Ovary (tissue), 10 donors: ENCODE measurements at places on chromosomes 5 and 9.

DNA sequence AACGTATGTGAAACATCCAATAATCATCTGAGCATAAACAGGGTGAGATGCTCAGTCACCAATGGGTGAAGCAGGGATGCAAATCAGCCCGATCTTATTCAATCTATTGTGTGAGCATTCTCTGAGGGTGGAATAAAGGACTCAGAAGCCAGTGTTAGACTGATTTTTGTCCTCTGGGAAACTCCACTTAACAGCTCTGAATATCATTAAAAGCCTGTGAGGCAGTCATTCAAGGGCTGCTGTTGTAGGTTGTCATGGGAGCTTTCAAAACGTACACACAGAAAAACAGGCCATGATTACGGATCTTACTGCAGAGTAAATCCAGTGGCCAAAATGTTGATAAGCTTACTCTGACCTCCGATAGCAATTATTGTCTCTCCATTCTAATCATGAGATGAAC is 266.5 kb upstream of the EFNA5 start:
- DNase-seq = no peak
- H3K4me1 ChIP-seq = no peaks in the 10 kb centered on the region
- no peaks in the 10 kb centered on the region for H3K36me3 ChIP-seq

- H3K27ac ChIP-seq = no peak overlapping the region
- no peak for DNase-seq
- no peaks in the 10 kb centered on the region for H3K36me3 ChIP-seq
- peaks cover 9% of the 10 kb centered on the region for H3K4me1 ChIP-seq
These were observed 472.9 kb downstream of the ARHGEF28 start for GRCh38 chr5:74098941-74099340.

GRCh38 chr5:5318426-5319190 is 103.9 kb upstream of the ICE1 start:
- H3K4me3 ChIP-seq = no peak overlapping the region
- DNase-seq = no peak
- H3K27ac ChIP-seq = no peak overlapping the region
- no peaks in the 10 kb centered on the region for H3K4me1 ChIP-seq
- no peaks in the 10 kb centered on the region for H3K27me3 ChIP-seq

DNA sequence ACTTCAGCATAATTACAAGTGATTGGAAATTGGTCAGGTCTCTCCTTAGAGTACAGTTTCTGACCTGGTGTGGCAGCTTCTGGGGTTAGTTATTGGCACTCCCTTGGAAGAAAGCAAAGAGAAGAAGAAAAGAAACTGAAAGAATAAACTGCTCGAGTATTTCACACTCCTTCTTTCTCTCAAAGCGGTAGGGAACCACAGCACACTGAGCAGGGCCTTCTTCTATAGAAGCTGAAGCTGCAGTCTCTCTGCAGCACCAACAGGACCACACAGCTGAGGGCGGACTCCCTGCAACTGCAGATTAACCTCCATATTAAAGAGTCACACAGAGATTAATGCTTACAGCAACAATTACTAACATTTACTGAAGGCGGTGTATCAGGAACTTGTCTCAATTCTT is 152.0 kb downstream of the TRPM6 start:
- DNase-seq = no peak
- no peaks in the 10 kb centered on the region for H3K27me3 ChIP-seq
- H3K27ac ChIP-seq = no peak overlapping the region
- H3K4me3 ChIP-seq = no peak overlapping the region

GRCh38 chr5:52727020-52727419 is 60.7 kb upstream of the ITGA1 start:
- no peak for DNase-seq
- peaks cover 5% of the 10 kb centered on the region for H3K4me1 ChIP-seq
- H3K36me3 ChIP-seq = no peaks in the 10 kb centered on the region
- no peak overlapping the region for H3K27ac ChIP-seq
- H3K4me3 ChIP-seq = no peak overlapping the region

- H3K4me1 ChIP-seq = no peaks in the 10 kb centered on the region
- H3K27me3 ChIP-seq = no peaks in the 10 kb centered on the region
- DNase-seq = no peak
- H3K4me3 ChIP-seq = no peak overlapping the region
- no peak overlapping the region for H3K27ac ChIP-seq
These were observed 23.4 kb downstream of the DMRTA1 start for GRCh38 chr9:22469928-22470544.

GRCh38 chr9:12933957-12934356 is 159.1 kb downstream of the LURAP1L start:
- no peaks in the 10 kb centered on the region for H3K36me3 ChIP-seq
- no peaks in the 10 kb centered on the region for H3K4me1 ChIP-seq
- H3K27me3 ChIP-seq = no peaks in the 10 kb centered on the region
- no peak overlapping the region for H3K4me3 ChIP-seq
- DNase-seq = no peak

GRCh38 chr9:124297551-124297901 is 39.8 kb downstream of the NEK6 start:
- H3K4me1 ChIP-seq = peaks cover 18% of the 10 kb centered on the region
- no peaks in the 10 kb centered on the region for H3K27me3 ChIP-seq
- H3K4me3 ChIP-seq = no peak overlapping the region
- no peaks in the 10 kb centered on the region for H3K36me3 ChIP-seq
- no peak overlapping the region for H3K27ac ChIP-seq

GRCh38 chr9:69168709-69169217 is 5.3 kb upstream of the TJP2 start:
- no peak overlapping the region for H3K4me3 ChIP-seq
- H3K27me3 ChIP-seq = no peaks in the 10 kb centered on the region
- H3K4me1 ChIP-seq = no peaks in the 10 kb centered on the region
- no peak for DNase-seq
- no peaks in the 10 kb centered on the region for H3K36me3 ChIP-seq
- no peak overlapping the region for H3K27ac ChIP-seq

GRCh38 chr9:17611917-17612316 is 33.1 kb downstream of the SH3GL2 start:
- DNase-seq = no peak
- H3K36me3 ChIP-seq = no peaks in the 10 kb centered on the region
- no peak overlapping the region for H3K4me3 ChIP-seq
- H3K27ac ChIP-seq = no peak overlapping the region
- H3K4me1 ChIP-seq = no peaks in the 10 kb centered on the region
- no peaks in the 10 kb centered on the region for H3K27me3 ChIP-seq

GRCh38 chr5:89293810-89294209 is 410.8 kb upstream of the MEF2C start:
- no peak overlapping the region for H3K4me3 ChIP-seq
- H3K27me3 ChIP-seq = no peaks in the 10 kb centered on the region
- H3K27ac ChIP-seq = no peak overlapping the region
- no peaks in the 10 kb centered on the region for H3K36me3 ChIP-seq
- peaks cover 1% of the 10 kb centered on the region for H3K4me1 ChIP-seq
- DNase-seq = no peak

- no peak for DNase-seq
- H3K27ac ChIP-seq = no peak overlapping the region
- no peaks in the 10 kb centered on the region for H3K27me3 ChIP-seq
- H3K4me3 ChIP-seq = no peak overlapping the region
These were observed 308.4 kb downstream of the MSX2 start for GRCh38 chr5:175032741-175033151.

DNA sequence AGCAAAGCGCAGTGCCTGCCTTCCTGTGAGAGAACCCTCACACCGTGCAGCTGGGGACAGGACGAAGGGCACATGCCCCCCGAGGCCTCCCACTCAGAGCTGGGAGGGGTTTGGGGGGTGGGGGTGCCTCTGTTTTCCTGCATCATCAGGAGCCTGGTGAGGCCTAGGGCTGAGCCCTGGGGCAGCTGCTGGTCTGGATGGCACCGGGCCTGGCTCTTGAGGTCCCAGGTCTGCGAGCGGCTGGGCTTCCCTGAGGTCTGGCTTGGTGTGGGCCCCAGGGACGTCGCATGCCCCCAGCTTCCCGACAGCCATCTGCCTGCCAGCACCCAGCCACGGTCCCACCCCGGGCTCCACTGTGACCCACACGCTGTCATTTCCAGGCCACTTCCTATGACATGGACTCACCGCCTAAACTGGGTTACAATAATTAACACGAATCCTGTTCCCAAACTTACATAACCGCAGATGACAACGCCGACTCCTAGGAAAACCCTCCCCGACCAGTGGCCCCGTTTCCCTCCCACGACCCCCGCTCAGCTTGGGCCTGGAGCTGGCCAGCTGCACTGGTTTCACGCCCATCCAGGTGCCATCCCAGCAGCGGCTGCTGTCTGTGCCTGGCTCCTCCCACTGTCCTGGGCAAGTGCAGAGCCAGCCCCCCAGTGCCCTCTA is 8.7 kb downstream of the NACC2 start:
- no peaks in the 10 kb centered on the region for H3K36me3 ChIP-seq
- H3K4me3 ChIP-seq = no peak overlapping the region
- H3K4me1 ChIP-seq = peaks cover 3% of the 10 kb centered on the region
- peak; percentile 27 for DNase-seq
- no peaks in the 10 kb centered on the region for H3K27me3 ChIP-seq

DNA sequence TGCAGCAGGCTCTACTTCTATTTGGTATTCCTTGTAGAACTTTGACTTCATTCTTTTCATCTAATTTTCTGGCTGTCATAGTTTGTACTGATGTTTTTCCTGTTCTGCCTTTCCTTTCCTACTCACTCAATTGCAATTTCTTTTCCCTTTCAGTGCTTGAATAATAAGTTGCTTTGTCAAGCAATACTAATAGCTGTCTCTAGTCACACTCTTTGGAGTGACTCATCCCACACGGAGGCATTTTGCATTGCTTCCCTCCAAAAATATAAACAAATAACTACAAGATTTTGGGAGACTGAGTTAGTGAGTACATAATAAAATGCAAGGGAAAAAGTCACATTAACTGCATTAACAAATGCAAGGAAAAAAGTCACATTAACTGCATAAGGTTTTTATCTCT is 465.9 kb downstream of the CDH9 start:
- H3K36me3 ChIP-seq = no peaks in the 10 kb centered on the region
- H3K27me3 ChIP-seq = no peaks in the 10 kb centered on the region
- H3K4me3 ChIP-seq = no peak overlapping the region
- no peak for DNase-seq

GRCh38 chr5:173229382-173229959 is 5.5 kb downstream of the NKX2-5 start:
- H3K4me3 ChIP-seq = no peak overlapping the region
- H3K27ac ChIP-seq = no peak overlapping the region
- no peaks in the 10 kb centered on the region for H3K36me3 ChIP-seq
- no peak for DNase-seq

GRCh38 chr9:134206311-134207300 is 42.2 kb upstream of the RNU6ATAC start:
- DNase-seq = peak; percentile 6
- no peaks in the 10 kb centered on the region for H3K27me3 ChIP-seq
- no peak overlapping the region for H3K4me3 ChIP-seq
- H3K4me1 ChIP-seq = peaks cover 12% of the 10 kb centered on the region
- no peaks in the 10 kb centered on the region for H3K36me3 ChIP-seq

DNA sequence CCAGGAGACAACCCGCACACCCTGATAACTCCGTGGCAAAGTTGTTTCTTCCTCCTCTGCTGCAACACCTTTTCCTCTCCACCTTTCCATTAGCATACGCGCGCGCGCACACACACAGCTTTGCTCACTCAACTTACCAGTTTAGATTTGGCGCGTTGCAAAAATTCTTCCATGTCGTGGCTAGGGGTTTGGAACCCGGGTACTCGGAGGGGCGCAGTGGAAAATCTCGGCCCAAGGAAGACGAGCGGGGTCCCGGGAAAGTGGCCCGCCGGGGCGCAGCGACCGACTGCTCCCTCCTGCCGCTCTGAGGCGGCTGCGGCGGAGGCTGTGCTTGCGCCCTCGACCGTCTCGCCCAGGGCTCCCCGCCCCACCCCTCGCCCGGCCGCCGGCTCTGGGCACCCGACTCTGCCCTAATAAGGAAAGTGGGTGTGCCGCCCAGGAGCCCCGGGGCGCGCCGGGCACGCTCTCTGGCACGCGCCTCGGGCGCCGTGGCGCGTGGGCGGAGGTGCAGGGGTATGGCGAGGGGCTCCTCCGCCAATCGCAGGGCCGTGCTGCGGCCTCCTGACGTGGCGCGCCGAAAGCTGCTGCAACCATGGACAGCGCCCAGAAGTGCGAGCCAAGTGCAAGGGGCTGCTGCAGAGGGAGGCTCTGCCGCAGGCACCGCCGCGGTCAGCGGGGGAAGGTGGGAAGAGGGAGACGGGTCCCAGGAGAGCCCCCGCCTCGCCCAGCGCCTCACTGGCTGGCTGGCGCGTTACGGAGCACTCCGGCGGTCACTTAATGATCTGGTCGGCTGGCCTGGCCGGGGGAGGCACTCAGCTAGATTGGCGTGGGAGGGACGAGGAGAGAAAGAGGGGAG is at the start of gene PRUNE2:
Gene PRUNE2, minus strand, starts transcription at position 324 of the 856 bp plus-strand sequence. Its CDS starts 151 bp downstream, at position 173.
- no peaks in the 10 kb centered on the region for H3K27me3 ChIP-seq
- H3K36me3 ChIP-seq = no peaks in the 10 kb centered on the region
- peak; percentile 85 for DNase-seq
- H3K4me3 ChIP-seq = peak within 1 kb of the TSS; percentile 44
